ENCODE measurements at places on chromosomes 13 and 19.
A peak's percentile ranks its signal among the peaks of the same experiment; 100 is the strongest.

GRCh38 chr13:27549406-27549981 lies 70.8 kb downstream of the LNX2 start:
- DNase-seq, result no peak

DNA sequence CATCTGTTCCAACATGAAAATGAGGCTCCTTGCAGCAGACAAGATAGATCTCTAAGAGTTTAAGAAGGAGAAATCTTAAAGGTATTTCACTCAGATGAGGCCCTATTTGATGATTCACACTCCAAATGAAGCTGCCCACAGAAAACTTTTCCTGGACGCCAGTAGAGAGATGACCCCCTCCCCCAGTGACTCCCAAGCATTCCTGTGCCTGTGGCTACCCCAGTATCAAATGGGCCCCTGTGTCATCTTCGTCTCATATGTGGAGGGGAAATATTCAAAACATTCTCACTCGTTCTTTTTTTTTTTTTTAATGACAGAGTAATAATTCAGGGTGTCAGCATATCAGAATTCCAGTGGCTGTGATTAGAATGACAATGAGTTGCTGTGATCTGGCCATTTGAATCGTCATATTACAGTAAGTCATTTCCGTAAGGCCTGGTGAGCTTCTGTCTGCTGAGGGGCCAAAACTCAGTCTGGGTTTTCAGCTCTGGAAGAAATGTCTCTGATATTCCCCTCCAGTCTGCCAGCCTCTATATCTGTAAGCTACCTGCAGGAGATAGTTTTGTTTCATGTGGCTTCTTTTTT lies 194.7 kb downstream of the URI1 start:
- no peak for DNase-seq

GRCh38 chr19:38250821-38251563 lies 5.2 kb downstream of the PPP1R14A start:
- peak; percentile 85 for DNase-seq

GRCh38 chr13:111925146-111925875 lies 141.6 kb upstream of the SOX1 start:
- DNase-seq, result no peak

GRCh38 chr19:4575267-4576015 lies 16.0 kb upstream of the SEMA6B start:
- DNase-seq, result no peak

DNA sequence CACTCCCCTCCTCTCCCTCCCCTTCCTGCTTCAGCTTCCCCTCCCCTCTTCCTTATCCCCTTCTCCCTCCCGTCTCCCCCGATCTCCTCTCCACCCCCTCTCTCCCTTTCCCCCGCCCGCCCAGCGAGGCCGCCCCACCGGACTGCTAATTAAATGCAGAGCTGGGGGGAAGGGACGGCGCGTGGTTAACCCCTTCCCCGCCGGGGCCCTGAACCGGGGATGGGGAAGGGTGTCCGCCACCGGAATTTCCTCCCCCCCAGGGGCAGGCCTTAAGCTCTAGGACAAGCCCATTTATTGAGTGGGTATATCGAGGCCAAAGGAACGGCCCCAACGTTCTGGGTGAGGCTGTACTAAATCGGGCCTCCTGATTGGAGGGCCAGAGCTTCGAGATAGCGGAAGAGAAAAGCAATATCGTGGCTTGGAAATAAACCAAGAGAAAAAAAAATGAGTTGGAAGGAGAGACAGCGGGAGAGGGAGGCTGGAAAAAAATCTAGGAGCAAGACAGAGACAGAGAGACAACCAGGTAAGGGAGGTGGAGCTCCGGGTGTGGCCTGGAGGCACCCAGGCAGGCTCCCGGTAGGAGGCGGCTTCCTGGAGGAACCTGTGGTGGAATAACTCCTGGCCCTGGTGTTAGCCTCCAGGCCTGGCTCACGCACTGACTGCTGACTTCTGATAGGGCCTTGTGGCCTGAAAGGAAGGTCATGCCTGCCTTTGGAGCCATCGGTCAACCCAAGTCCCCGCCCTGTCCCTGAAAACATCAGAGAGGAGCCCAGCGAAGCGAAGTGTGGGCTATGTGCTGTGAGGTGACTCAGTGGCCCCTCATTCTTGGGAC lies 11.6 kb upstream of the JUND start:
- DNase-seq, result peak; percentile 44

DNA sequence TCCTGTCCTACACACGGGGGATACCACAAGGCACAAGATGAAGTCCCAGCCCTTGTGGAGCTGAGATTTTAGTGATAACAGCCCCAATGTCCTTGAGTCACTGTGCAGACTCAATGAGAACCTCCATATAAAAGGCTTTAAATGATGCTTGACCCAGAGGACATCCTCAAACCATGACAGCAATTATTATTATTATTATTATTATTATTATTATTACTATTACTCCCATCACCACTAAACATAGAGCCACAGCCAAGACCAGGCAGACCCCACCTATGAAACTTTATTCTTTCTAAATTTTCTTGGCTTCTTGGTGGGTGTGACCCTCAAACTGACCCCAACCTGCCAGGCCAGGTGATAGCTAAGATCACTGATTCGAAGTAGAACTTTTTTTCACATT lies 11.1 kb downstream of the C19orf47 start:
- no peak for DNase-seq

GRCh38 chr19:581399-582111 lies 8.1 kb upstream of the HCN2 start:
- no peak for DNase-seq

GRCh38 chr19:19672816-19673215 lies 4.2 kb downstream of the ZNF101 start:
- DNase-seq, result no peak

DNA sequence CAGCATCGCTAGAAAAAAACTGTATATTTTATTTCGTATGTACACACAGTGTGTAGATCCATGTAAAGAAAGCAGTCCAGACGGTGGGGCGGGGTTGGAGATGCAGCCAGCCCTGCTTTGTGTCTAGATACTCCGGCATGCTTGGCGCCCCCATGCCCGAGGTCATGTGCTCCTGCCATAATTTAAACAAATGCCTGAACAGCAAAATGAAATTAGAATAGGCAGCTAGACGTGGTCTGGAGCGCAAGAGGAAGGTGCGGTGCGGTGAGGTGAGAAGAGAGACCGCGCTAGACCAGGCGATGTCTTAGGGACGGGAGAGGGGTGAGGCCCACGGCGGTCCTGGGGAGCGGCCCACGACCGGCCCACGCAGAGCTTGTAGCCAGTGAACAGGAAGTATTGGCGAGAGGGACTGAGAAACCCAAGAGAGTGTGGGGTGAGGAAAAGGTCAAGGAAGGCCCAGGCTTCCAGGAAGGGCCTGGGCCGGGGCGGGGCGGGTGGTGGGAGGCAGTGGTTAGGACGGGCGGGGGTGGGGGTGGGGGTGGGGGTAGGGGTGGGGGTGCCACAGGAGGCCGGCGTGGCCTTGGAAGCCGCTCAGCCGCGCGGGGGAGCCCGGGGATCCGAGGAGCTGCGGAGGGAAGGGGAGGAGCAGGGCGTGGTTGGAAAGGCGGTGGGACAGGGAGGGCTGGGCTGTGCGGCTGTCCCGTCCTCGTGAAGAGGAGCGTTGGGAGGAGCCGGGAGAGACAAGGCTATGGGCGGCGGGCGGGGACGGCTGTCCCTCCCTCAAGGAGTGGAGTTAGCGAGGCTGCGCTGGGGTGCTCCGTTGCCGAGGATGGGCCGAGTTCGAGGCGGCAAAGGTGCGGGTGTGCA lies 254.7 kb upstream of the SGCG start:
- peak; percentile 41 for DNase-seq

Data from dorsolateral prefrontal cortex (tissue), 122 donors.